ENCODE measurements at places on chromosomes 5 and 9. TPM values are rescaled to one million over a fixed set of nuclear protein-coding genes. Genes with fewer than 3 reads are reported as not detected.

FOXD4L6 gene
- total RNA-seq = 0.37 TPM

IFNB1 gene
- total RNA-seq = 0.30 TPM

DMRT2 gene
- total RNA-seq = 1.7 TPM

CAMK4 gene
- total RNA-seq = 10.3 TPM

C6 gene
- not detected for total RNA-seq

PCDHA9 gene
- under 0.01 TPM for total RNA-seq

GARIN3 gene
- total RNA-seq = not detected

FGFR4 gene
- total RNA-seq = 0.59 TPM

SLC1A1 gene
- 18.7 TPM for total RNA-seq

SPOCK1 gene
- 587 TPM for total RNA-seq

FOXD4L3 gene
- not detected for total RNA-seq

MYOT gene
- not detected for total RNA-seq

SPAG8 gene
- 0.55 TPM for total RNA-seq

WDR38 gene
- total RNA-seq = not detected

ITGA1 gene
- total RNA-seq = 107 TPM

MOB3B gene
- 0.30 TPM for total RNA-seq

FAXDC2 gene
- 4.2 TPM for total RNA-seq

PCDHB3 gene
- total RNA-seq = 0.09 TPM

GPRIN1 gene
- total RNA-seq = 7.3 TPM

KCNN2 gene
- 0.59 TPM for total RNA-seq

EIF4E1B gene
- not detected for total RNA-seq

INSL6 gene
- not detected for total RNA-seq

CTNND2 gene
- under 0.01 TPM for total RNA-seq

OR2V1 gene
- not detected for total RNA-seq

GOLGA2 gene
- 160 TPM for total RNA-seq

GMCL2 gene
- total RNA-seq = not detected

SURF6 gene
- 15.6 TPM for total RNA-seq

SLC25A48 gene
- total RNA-seq = not detected

PTPDC1 gene
- total RNA-seq = 11.0 TPM

ENDOG gene
- 14.0 TPM for total RNA-seq

MEIKIN gene
- not detected for total RNA-seq

SLC34A3 gene
- not detected for total RNA-seq

SMIM33 gene
- total RNA-seq = not detected

SPINK7 gene
- total RNA-seq = not detected

NR5A1 gene
- not detected for total RNA-seq

KIF20A gene
- 3.9 TPM for total RNA-seq

CCDC180 gene
- total RNA-seq = 1.4 TPM

SGCD gene
- 12.7 TPM for total RNA-seq

Measured in smooth muscle cell of the umbilical artery (primary cell).